ENCODE measurements at places on chromosomes 12 and 14. TPM values are rescaled to one million over a fixed set of nuclear protein-coding genes. Genes with fewer than 3 reads are reported as not detected.

- DNase-seq, result no peak
Observed at GRCh38 chr14:94775871-94776210, 5.9 kb upstream of the GSC start.

- no peak for DNase-seq
Observed at GRCh38 chr12:95996034-95996658, at the start of gene HAL. HAL (minus strand) TSS chr12:95996344; CDS start chr12:95995910, 434 bp downstream.

GRCh38 chr14:55416866-55417265 lies 5.2 kb upstream of the ATG14 start:
- DNase-seq, result no peak

- DNase-seq, result no peak
Observed at GRCh38 chr12:79082595-79082994, 218.0 kb downstream of the SYT1 start.

DNA sequence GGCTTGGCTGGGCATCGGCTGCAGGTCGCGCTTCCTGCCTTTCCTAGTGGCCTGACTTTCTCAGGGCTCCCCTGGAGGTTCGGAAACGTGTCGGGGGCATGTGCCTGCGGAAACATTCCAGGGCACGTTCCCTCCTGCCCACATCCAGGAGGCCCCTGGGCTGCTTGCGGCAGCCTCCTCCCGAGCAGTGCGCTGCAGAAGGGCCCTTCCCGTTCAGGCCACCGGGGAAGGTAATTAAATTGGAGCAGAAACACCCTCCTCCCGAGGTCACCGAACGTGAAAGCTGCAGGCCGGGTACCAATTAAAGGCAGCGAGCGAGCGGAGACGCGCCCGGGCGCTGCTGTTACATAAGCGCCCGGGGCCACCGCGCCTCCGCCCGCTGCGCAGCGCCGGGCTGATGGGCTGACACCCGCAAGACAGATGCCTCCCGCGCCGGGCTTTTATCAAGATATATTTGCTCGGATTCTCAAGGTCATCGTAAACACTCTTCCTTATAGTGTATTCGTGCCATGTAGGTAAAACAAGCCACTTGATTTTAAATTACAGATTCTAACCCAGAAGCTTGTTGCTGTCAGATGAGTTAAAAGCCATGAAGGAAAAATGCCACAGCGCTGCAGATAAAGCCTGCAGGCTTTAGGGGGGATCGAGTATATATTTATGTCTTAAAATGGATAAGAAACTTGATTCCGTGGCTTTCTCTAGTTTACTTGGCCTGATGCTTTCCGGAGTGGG lies 31.4 kb downstream of the SSPN start:
- peak; percentile 35 for DNase-seq

- no peak for DNase-seq
Observed at GRCh38 chr12:51361161-51362016, 14.9 kb upstream of the CELA1 start.

DNA sequence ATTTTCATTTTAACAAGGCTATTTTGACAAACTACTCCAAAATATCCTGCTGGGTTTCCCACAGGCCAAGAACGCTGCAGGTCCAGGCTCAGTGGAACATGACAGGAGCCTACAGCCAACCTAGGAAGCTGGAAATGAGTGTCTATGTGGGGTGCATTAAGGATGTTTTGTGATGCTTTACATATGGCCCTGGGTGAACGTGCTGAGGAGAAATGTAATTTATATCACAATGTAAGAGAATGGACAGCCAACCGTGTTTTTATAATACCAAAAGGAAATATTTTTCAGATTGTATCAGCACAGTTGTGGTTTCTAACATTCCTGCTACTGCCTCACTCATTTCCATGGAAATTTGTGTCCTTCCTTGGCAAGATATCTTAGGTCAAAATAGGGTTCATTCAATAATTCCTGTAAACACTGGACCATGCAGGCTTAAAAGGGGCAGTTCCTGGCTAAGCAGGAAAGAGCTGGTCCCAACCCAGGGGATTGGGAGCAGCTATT lies 51.5 kb downstream of the ST8SIA1 start:
- peak; percentile 81 for DNase-seq

DNA sequence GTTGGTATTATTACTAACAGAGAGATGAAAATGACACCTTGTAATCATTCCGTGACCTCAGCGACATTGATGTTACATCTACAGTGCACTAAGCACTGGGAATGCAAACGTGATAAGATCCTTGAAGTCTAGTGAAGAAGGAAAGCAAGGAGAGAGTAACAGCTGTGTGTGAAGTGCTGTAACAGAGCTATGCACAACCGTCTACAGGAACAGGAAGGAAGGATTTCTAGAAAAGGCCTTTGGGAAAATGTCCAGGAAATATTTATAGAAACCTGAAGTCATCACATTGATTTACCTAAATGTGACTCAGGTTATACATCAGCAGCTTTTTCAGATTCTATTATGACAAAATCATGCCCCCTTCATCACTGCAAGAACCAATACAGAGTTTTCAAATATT lies 304.2 kb upstream of the AMIGO2 start:
- DNase-seq, result peak; percentile 37

Gene EIF2B2
- total RNA-seq, result 63.3 TPM

Gene ZBTB39
- total RNA-seq, result 3.7 TPM

Gene ERBB3
- total RNA-seq, result 0.64 TPM

Gene LIN52
- 7.2 TPM for total RNA-seq

Gene CLEC6A
- total RNA-seq, result not detected

Gene SLC5A8
- not detected for total RNA-seq

Gene TTC7B
- 40.2 TPM for total RNA-seq

Gene HSPB8
- total RNA-seq, result 46.0 TPM

Data from A172 (cell line).